Stimulated activated CD4-positive, alpha-beta T cell treated with anti-CD3 and anti-CD28 coated beads, Interleukin-15, amount 100 ng/mL, for 48 hours (primary cell): ENCODE measurements at places on chromosomes 2 and 18.

DNA sequence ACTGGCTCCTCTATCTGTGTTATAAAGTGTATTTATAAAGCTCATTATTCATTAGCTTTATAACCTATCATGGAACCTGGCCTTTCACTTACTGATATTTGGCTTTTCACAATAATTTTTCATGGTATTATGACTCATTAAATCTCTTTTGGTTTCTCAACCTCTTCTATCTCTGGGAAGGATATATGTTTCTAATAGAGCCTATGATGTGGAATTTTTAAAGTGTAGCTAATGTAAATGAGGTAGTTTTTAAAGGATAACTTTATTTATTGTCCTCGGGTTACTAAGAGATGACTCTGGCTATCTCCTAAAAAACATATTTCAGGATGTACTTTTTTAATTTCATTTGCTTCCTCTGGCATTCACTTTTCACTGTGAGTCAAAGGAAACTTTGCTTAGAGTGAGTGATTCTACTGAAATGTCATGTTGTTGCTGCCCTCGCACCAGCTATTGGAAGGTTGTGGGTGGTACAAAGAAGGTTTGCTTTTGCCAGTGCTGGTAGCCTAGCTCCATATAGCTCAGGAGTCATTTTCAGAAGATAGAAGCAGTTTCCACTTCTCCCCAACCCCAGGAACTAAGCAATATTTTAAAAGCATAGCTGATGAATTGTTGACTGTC, 85.2 kb upstream of the RPE start:
- no peak for DNase-seq

- no peak for DNase-seq
Measured at GRCh38 chr18:34001376-34001775, 223.3 kb downstream of the NOL4 start.

- no peak for DNase-seq
Measured at GRCh38 chr2:172861098-172861497, 125.5 kb downstream of the RAPGEF4 start.

DNA sequence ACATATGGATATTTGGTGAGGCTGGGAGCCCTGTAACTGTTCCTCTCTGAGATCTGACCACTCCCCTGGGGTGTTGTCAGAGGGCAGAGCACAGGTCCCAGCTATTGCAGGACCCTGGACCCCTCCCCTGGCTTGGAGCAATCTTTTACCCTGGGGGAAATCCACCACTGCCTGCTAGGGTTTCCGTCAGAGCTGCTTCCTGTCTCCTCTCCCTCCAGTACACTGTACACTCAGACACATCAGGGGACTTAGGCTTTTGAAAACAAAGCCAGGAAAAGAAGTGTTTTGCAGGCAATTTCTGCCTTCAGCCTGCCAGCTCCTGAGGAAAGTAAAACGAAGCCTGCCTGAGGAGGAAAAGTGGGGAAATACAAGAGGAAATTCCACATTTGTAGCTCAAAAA, 13.2 kb upstream of the CEP68 start:
- no peak for DNase-seq

- no peak for DNase-seq
Measured at GRCh38 chr2:168585700-168586099, 129.6 kb downstream of the CERS6 start.

- no peak for DNase-seq
Measured at GRCh38 chr18:5842653-5843052, 52.7 kb downstream of the TMEM200C start.

DNA sequence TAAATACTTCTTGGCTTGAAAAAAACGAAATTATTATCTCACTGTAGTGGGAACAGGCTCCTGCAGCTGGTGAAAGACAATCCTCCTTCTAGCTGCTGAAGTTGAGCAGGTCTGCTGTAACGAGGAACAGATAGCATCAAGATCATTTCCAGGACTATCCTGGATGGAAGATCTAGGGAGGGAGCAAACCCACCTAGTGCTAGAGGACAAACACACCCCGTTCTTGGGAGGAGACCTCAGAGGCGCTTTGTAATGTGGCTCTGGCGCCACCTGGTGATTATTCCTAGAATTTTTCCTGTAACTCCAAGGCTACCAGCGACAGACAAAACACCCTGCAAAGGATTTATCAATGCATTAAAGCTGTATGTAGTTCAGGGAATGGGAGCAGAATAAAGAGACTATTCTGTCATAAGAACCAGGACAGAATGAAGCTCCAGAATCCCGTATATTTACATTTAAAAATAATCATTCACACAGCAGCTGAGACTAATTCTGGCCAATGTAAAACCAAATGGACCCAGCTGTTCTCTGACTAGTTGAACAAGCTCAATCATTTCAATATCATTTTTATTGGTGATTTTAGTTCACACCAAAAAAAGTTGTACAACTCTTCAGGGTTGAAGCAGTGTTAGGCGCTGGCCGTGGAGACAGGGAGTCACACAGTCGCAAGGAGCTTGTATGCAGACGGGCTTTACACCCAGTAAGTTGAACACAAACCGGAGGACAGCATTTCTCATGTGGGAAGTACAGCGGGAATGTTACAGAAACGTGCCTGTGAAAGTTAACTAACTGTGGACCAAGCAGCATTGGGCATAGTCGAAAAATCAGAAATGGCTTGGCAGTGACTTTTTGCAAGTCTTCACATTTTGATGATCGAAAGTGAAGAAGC, 290.3 kb downstream of the TRIB2 start:
- DNase-seq, result peak; percentile 37

GRCh38 chr2:80529466-80530165, 225.1 kb upstream of the LRRTM1 start:
- no peak for DNase-seq

DNA sequence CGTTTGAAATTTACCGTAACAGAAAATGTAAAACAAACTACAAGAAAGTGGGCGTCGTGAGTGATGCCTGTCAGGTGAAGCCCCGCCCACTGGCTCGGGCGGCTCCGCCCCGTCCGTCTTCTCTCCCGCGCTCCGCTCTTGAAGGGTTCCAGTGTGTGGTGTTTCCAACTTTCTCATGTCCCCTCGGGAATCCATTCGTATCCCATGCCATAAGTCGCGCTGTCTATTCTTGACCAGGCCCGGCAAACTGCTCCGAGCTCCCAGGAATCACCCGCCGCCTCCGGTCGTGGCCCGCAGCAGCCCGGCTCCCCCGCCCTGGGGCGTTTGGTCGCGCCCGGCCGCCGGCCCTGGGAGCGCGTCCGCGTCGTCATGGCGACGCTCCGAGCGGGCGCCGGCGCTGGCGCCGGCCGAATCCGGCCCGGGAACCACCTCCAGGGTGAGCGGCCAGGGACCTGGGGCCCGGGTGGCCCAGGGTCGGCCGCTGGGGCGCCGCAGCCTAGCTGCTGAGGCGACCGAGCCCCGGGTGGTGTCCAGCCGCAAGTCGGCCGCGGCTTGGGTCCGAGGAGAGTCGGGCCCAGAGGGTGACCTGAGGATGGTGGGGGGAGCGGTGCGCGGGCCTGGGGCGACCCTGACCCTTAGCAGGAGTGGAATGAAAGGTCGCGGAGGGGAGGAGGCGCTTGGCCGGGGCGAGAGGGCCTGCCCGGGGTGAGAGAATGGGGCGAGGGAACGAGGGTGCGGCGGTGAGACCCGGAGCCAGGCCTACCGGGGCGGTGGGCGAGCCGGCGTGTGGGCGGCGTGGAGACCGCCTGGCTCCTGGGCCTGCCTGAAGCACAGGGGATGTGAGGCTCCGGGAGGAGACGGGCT, at the start of gene CFAP221:
Gene CFAP221 (plus strand): TSS at position 375 of the 864 bp plus-strand sequence. CDS start 1,683 bp downstream, outside the sequence.
- peak; percentile 65 for DNase-seq
